ENCODE measurements at places on chromosomes 6 and 20.

DNA sequence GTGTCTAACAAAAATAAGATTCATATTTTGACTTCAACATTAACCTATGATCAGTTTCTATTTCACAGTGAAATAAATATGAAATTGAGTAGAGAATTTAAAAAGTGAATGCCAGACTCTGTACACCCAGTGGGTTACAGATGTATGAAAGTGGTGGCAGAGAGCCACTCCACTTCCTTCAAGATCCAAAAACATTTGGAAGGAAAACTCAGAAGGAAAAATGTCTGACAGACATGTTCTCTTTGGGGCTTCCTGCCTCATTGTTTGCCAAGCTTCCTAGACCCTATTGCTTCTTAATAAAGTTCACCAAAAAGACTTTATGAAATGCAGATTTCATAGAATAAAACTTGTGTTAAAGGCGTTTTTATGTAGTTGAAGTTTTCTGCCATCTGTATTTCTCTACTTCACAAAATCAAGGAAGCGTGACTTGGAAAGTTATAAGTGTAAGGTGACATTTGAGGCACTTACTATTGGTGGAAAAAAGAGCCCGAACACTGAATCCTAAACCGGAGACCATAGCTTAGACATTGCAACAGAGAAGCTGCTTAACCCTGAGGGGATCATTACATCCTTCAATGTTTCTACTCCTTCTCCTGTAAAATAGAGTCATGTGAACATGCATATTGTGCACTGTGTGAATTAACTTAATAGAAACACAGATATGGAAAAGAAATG is 12.8 kb downstream of the HMGCLL1 start:
- DNase-seq = no peak

DNA sequence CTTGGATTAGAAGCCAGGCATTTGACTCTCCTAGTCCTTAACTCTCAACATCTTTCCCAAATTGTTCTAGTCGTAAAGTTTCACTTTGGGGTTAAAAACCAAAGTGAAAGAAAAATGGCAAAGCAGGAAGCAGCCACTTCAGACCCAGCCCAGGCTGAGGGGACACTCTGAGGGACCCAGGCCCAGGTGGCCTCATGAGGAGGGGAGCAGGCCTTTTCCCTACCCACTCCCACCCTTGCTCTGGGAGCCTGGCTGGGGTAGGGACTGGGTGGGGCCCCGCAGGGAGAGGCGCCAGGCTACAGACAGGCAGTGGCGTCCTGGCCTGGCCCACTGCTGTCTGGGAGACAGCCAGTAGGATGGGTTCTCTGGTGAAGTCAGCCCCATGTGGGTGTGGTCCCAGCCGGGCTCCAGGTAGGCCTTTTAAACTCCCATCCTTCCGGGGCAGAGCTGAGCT is 68.7 kb upstream of the MYL9 start:
- no peak for DNase-seq

GRCh38 chr6:137309078-137309762 is 90.0 kb upstream of the IFNGR1 start:
- DNase-seq = peak; percentile 2

- DNase-seq = no peak
Measured at GRCh38 chr6:163738725-163739407, 324.3 kb downstream of the QKI start.

GRCh38 chr6:53925891-53926290 is 131.1 kb downstream of the LRRC1 start:
- no peak for DNase-seq

- DNase-seq = no peak
Measured at GRCh38 chr6:24113891-24114290, 12.1 kb upstream of the NRSN1 start.

DNA sequence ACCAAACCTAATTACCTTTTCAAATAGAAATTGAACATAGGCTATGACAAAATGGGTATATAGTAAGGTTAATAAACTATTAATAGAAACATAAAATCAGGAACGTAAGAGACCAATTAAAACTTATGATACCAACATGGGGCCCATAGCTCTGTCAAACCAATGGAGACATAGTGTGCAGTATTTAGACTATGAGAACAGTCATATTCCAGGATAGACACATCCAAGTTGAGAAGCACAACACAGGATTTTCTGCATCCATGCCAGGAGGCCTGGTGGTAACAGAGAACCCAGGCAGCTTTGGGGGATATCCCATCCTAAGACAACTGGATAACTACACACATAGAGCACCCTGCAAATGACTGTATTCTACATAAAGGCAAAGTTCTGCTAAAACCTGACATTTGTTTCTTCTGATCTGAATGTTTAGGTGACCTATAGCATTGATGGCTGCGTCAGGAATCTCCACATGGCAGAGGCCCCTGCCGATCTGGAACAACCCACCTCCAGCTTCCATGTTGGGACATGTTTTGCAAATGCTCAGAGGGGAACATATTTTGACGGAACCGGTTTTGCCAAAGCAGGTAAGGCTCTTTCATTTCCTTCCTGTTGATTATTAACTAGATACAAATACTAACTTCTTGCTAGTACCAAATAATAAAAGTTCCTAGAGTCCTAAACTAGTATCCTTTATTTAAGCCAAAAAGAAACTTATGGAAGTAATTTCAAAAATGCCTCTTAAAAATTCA is 202.7 kb downstream of the ARHGAP18 start:
- no peak for DNase-seq

DNA sequence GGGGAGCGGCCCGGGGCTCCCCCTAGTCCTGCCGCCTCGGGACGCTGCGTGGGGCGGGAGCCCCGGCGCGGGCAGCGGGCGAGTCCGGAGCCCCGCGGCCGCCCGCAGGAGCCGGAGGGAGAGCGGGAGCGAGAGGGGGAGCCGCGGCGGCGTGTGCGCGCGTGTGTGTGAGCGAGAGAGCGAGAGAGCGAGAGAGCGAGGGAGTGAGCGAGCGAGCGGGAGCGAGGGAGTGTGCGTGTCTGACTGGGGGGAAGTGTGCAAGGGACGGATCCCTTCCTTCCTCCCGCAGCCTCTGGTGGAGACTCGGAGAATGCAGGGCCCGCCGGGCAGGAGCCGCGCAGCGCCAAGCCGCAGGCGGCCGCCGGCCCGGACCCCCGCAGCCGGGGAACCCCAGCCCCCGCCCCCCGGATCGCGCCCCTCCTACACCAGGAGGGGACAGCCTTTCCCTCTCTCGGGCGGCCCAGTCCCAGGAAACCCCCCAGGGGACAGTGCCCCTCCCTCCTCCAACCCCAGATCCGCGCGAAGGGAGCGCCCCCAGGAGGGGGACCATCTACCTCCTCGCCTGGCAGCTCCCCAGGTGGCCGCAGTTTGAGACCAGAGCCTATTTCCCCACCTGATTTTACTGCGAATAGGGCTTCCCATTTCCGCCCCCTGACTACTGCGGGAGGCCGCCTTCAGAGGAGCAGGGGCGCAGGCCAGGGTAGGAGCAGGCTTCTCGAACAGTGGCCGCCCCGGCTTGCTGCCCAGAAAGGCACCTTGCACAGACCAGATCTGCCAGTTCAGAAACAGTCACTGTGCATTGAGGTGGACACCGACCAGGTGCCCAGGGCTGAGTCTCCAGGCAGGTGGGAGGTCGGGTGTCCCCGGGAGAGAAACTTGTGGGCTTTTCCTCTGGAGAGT is at the start of gene CDH22:
Gene CDH22 (minus strand): TSS at position 241 of the 900 bp plus-strand sequence. CDS start 57,204 bp downstream, outside the sequence.
- DNase-seq = peak; percentile 33

GRCh38 chr6:142367501-142368018 is 65.8 kb downstream of the ADGRG6 start:
- DNase-seq = no peak

DNA sequence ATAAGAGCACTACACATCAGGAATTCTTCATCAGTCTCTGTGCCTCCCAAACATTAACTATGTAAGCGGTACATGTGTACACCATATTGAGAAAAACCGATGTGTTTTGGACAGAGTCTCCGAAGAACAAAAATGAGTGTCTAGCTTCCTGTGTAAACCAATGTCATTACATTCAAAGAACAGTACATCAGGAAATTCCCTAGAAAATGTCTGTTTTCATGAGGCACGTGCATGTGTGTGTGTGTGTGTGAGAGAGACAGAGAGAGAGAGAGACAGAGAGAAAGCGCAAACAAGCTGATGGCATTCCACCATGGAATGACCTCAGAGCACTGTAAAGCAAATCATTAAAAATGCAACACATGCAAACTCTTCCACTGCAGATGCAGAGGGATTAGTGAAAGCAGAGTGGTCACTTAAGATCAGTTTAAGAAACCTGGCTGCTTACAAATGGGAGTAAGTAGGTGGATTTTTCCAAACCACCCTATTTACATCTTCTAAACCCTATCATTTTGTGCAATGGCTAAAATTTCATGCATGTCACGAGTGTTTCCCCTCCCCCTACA is 133.9 kb downstream of the HIVEP2 start:
- DNase-seq = no peak

DNA sequence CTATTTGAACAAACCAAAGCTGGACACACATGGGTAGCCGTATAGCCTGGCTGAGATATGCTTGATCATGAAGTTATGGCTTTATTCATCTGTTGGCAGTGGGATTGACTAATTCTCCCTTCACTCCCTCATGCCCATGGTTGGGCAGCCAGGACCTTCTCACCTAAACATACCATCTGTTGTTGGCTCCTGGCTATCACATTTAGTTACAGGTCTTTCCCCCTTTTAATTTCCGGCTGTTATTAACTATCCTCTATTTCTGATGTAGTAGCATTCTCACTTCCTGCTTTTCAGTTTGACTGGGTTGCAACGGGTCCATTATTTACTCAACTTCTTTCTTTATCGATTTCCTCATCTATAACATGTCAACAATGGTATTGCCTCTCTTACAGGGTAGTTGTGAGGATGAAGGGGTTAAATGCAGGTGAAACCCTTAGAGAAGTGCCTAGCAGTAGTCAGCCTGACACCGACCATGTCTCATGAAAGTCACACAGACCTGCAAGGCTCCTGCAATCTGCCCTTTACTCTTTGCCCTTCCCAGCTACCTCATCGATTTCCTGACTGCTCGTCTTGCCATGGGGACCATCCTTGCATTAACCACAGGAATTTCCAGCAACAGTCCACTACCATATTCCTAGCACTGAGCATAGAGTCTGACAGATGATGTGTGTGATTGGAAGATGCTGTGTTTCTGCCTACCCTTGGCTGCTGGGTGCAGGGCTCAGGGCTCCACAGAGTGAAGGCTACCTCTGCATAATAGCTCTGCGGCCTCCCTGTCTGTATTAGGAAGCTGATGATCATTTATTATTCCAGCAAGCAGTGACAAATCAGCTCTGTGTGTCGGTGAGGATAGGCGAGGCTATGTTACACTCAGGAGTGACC is 42.2 kb downstream of the PPP1R14C start:
- DNase-seq = no peak

- DNase-seq = no peak
Measured at GRCh38 chr6:3232017-3232945, 4.8 kb upstream of the TUBB2B start.

GRCh38 chr20:59453759-59454560 is 150.4 kb upstream of the PHACTR3 start:
- no peak for DNase-seq

GRCh38 chr6:137881522-137881886 is 14.4 kb downstream of the TNFAIP3 start:
- DNase-seq = no peak

DNA sequence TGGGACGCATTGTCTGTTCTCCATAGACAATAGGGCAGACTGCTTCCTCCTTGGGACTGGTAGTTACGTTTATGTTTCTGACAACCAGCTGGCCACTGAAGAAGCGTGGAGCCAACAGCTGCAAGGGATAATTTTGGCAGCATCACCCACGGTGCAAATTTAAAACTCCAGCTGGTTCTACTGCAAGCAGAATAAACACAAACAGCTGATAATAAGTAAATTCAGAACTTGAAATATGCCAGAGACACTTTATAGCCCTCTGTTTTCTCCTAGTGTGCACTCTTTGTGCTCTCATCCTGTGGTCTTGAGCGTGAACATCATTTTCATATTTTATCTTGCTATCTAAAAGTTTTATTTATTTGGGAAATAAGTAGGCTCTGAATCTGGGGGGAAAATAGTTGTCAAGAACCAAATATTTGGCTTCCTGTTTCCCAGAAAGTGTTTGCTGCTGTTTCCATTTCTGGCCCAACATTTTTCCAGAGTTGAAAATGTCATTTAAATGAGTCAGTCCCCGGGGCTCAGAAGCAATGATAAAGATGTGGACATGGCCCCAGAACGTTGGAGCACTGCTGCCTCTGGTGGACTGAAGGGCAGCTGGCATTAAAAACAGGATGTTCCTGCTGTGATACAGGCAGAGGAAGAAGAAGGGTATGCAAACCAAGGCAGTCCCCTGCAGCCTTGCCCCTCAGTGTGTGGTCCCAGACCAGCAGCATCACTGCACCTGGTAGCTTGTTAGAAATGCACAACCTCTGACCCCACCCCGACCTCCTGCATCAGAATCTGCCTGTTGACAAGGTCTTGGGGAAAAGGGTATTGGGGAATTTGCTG is 12.5 kb upstream of the THBD start:
- DNase-seq = no peak

All from T-cell (primary cell).